ENCODE measurements at places on chromosomes 2 and 18. TPM values are rescaled to one million over a fixed set of nuclear protein-coding genes. Genes with fewer than 3 reads are reported as not detected.

SLC5A7 gene
- total RNA-seq = not detected

CD302 gene
- 11.5 TPM for total RNA-seq

SIX2 gene
- total RNA-seq = 0.72 TPM

PROKR1 gene
- total RNA-seq = 0.13 TPM

BARD1 gene
- 10.7 TPM for total RNA-seq

UGT1A6 gene
- not detected for total RNA-seq

TUBB8B gene
- not detected for total RNA-seq

ZFAND2B gene
- total RNA-seq = 24.8 TPM

EPB41L5 gene
- 11.8 TPM for total RNA-seq

ATOH8 gene
- total RNA-seq = 5.3 TPM

TDRD15 gene
- total RNA-seq = not detected

SPP2 gene
- total RNA-seq = not detected

IWS1 gene
- total RNA-seq = 24.0 TPM

C2orf78 gene
- total RNA-seq = not detected

Data from epithelial cell of alveolus of lung (primary cell).